ENCODE measurements at places on chromosomes 12 and 14. TPM values are rescaled to one million over a fixed set of nuclear protein-coding genes. Genes with fewer than 3 reads are reported as not detected.

The CACNA1C gene
- 0.22 TPM for total RNA-seq

GRCh38 chr14:52013984-52014600 lies 24.7 kb downstream of the RTRAF start:
- no peak for DNase-seq

- peak; percentile 87 for DNase-seq
These were observed 11.3 kb downstream of the PHLDA1 start for GRCh38 chr12:76020281-76020680.

- peak; percentile 32 for DNase-seq
These were observed at the start of gene SERPINA6 for GRCh38 chr14:94322648-94323570. TSS of gene SERPINA6 (minus strand) at chr14:94323336. CDS start at chr14:94314648, 8,688 bp downstream.

Measured in A172 (cell line).